Urothelium cell line (cell line): ENCODE measurements at places on chromosomes 16 and 17.

- DNase-seq: peak; percentile 89
Observed at GRCh38 chr17:72614871-72615626, 477.4 kb downstream of the SLC39A11 start.

- DNase-seq: peak; percentile 91
Observed at GRCh38 chr16:68843482-68844210, at the start of gene TANGO6. Gene TANGO6 (plus strand): TSS chr16:68843531. CDS start chr16:68843618, 87 bp downstream.

DNA sequence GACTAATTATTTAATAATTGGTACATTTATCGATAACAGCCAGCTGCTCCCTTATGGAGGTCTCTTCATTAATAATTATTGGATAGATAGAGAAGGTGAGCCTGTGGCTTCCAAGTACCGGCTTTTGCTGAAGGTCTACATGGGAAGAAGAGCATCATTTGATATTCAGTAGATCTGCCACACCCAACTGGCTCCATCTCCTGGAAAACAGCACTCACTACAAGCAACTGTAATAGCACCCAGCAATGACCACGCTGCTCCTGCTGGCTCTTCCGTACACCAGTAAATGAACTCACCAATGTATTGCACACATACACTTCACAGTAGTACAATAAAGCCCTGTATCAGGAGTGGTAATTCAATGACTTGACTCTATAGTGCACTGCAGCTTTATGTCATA, 19.5 kb downstream of the MARVELD3 start:
- DNase-seq: peak; percentile 61

GRCh38 chr16:89320782-89321501, 103.4 kb downstream of the ZNF778 start:
- peak; percentile 25 for DNase-seq

DNA sequence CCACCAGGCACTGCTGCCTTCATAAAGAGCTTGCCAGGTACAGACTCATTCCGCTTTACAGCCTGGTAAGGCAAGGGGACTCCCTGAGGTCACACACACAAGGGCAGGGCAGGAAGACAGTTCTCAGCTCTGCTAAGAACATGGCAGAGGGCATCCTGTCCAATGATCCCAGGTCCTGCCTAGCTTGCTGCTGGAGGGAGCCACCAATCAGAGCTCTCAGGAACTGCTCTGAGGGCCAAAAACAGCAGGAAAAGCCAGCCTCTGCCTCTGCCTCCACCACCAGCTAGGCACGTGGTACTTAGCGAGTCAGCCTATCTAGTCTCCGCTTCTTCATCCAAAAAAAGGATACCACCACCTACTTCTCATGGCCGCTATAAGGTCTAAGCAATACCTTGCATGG, 66.1 kb downstream of the GTF3C1 start:
- DNase-seq: no peak

GRCh38 chr17:39219647-39220154, 6.0 kb downstream of the STAC2 start:
- no peak for DNase-seq

- no peak for DNase-seq
Observed at GRCh38 chr16:85605051-85605911, 7.8 kb upstream of the GSE1 start.

- DNase-seq: no peak
Observed at GRCh38 chr17:51611585-51611984, 351.2 kb downstream of the UTP18 start.

- no peak for DNase-seq
Observed at GRCh38 chr17:6028294-6028693, 41.9 kb upstream of the WSCD1 start.

GRCh38 chr17:57284583-57284982, 28.3 kb downstream of the MSI2 start:
- no peak for DNase-seq

GRCh38 chr17:1412185-1413110, 12.4 kb upstream of the YWHAE start:
- DNase-seq: no peak

DNA sequence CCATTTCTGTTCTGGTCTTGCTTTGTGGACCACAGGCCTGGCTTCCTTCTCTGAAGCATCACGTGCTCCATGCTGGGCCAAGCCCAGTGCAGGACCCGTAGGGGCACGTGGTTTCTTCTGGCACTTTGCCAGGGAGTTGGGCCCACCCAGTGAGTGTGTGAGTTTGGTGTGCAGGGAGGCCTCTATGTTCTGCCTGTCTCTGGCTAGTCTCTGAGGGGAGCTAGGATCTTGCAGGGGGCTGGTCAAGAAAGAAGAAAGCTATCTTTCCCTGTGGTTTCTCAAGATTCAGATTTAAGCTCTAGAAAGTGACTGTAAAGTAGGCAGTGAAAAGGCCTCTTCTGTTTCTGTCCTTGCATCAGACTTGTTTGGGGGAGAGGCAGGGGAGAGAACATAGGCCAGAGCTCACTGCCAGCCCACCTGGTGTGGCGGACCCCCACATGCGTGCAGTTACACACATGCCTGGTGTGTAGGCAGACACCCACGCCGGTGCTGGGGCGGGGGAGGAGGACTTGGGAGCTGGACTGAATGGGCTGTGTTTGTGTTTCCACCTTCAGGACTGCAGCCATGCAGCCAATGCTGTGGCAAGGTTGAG, 11.8 kb downstream of the LASP1 start:
- peak; percentile 64 for DNase-seq

DNA sequence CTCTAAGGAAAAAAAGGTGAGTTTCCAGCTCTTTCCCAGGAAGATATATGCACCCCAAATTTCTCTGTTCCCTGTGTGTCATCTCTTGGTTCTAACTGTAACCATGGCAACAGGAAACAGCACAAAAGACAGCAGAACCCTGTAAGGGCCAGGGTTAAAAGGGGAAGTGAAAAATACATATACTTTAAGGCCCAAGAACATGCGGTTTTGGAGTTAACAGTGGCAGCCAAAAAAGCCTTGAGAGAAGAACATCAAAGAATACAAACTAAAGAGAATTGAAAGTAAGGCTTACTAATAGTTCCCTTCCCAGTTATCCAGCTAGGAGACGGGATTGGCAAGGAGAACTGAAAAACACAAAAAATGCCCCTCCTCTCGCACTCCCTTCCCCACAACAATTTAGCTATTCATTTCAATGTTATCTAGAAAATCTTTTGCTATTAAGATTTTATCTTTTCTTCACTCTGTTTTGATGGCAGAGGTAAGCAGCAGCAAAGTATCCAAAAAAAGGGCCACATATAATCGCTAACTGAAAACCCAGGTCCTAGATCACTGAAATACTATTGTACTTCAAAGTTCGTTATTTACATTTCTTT, 1.5 kb downstream of the SPOP start:
- no peak for DNase-seq

- no peak for DNase-seq
Observed at GRCh38 chr17:39775031-39775430, 37.3 kb downstream of the GRB7 start.

DNA sequence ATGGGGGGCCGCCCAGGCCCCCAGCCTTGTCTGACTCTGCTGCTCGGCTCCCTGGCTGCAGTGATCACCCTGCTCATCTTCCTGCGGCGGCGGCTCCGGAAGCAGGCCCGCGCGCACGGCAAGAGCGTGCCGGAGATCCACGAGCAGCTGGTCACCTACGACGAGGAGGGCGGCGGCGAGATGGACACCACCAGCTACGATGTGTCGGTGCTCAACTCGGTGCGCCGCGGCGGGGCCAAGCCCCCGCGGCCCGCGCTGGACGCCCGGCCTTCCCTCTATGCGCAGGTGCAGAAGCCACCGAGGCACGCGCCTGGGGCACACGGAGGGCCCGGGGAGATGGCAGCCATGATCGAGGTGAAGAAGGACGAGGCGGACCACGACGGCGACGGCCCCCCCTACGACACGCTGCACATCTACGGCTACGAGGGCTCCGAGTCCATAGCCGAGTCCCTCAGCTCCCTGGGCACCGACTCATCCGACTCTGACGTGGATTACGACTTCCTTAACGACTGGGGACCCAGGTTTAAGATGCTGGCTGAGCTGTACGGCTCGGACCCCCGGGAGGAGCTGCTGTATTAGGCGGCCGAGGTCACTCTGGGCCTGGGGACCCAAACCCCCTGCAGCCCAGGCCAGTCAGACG, 24.4 kb upstream of the BEAN1 start:
- no peak for DNase-seq

GRCh38 chr16:79993629-79994209, 393.2 kb upstream of the MAF start:
- no peak for DNase-seq

DNA sequence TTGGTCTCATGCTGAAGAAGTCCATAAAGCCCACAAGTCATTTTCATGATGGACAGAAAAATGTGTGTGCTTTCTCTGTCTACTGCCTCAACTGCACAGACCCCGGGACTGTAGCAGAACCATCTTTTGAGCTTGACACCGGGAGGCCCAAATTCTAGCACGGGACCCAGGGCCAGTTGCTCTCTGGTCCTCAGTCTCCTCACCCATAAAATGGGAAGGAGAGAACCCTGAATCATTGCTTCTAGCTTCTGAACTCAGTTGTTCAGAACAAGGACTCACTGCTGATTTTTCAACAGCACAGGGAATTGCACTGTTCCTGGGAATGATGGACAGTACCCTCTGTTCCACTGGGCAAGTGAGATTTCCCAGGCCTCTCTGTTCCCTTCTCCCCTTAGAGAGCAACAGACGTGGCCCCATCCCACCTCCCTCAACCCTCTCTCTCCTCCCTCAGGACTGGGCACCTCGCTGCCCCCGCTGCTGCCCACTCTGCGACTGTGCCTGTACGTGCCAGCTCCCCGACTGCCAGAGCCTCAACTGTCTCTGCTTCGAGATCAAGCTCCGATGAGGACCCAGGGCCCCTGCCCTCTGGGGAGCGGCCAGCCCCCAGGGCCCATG, 2.2 kb upstream of the ALDOA start:
- DNase-seq: no peak

DNA sequence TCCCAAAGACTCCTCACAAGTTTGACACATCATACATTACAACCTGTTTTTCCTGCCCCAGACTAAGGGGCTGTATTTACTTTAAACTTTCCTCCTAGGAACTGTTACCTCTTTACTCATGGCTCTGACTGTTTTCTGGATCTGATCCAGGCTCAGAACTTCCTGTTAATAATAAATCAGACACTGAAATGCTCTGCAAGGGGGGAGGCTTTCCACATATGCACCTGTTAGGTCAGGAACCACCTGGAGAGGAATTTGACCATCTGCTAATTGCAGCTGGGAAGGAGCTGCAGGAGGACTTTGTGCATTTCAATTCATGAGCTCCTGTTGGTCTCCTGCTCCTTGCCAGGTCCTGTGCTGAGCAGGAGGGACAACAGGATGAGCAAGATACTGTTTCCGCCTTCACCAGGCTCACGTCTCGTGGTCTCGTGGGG, 476.9 kb upstream of the CDH5 start:
- DNase-seq: peak; percentile 55

- DNase-seq: no peak
Observed at GRCh38 chr17:35372846-35373533, 431 bp downstream of the SLFN11 start.

DNA sequence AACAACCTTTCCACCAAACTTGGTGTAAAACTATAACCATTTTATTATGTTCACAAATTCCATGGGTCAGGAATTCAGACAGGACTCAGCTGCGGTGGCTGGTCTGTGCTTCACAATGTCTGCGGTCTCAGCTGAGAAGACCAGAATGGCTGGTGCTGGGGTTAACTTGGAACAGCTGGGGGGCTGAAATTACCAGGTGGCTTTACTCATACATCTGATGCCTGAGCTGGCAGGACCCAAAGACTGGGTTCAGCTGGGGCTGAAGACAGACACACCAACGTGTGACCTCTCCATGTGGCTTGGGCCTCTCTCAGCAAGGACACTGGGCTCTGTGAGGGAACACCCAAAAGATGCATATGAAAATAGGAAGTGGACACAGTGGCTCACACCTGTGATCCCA, 5.7 kb upstream of the HID1 start:
- DNase-seq: no peak

DNA sequence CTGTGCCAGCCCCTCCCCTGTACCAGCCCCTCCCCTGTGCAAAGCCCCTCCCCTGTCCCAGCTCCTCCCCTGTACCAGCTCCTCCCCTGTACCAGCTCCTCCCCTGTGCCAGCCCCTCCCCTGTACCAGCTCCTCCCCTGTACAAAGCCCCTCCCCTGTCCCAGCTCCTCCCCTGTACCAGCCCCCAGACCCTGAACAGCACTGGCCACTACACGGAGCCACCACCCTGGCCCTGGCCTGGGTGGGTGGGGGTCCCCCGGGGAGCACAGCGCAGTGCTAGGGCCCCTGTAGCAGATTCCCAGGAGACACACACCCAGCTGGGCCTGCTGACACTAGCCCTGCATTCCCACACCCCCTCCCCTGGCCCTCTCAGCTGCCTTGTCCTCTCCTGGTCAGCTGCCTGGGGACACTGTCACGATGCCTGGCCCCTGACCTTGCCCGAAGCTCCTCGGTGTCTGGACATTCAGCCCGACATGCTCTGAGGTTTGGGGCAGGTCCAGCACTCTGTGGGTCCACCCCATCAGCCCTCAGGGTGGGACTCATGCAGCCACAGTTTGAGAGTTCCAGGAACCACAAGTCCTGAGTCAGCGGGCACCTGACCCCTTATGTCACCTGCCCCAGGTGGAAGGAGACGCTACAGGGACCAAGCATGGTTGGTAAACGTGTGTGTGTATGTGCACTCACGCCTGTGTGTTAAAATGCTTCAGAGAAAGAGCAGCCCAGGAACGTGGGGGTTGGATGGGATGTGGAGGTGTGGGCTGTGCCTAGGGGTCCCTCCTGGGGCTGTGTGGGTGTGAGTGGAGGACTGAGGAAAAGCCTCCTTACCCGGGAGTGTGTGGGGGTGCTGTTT, 114.2 kb downstream of the METRNL start:
- peak; percentile 55 for DNase-seq

- no peak for DNase-seq
Observed at GRCh38 chr17:1873418-1873817, 43.6 kb downstream of the RPA1 start.

DNA sequence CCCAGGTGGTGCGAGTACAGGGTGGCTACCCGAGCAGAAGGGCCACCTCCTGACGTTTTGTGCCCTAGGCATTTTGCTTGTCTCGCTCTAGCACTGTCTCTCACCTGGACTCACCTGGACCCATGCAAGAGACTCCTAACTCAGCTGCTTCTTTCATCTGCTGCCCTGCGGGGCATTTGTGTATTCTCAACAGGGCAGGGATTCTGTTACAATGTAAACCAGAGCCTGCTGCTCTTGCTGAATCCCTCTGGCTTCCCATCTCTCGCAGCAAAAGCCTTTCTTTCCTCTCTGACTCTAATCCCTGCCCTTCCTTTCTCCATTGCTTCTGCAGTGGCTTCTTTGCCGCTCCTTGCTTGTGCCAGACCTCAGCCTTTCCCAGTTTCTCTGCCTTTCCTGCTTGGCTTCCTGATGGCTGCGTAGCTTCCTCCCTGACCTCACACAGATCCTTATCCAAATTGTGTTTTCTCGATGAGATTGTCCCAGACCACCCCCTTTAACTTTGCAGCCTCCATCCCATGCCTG, 10.2 kb downstream of the ARSG start:
- no peak for DNase-seq

DNA sequence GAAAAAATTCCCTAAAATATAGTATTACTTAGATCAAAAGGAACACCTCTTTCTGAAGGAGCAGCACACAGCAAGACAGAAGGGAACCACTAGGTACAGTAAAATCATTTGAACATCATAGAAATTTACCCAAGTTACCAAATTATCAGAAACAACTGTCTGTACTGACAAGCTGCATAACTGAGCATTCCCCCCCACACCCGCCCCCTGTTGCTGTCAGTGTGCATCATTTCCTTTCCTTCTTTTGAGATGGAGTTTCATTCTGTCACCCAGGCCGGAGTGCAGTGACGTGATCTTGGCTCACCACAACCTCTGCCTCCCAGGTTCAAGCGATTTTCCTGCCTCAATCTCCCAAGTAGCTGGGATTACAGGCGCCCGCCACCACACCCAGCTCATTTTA, 120.7 kb downstream of the TRIM37 start:
- no peak for DNase-seq
